ENCODE measurements at places on chromosomes 2 and 18. TPM values are rescaled to one million over a fixed set of nuclear protein-coding genes. Genes with fewer than 3 reads are reported as not detected.

The GATA6 gene
- 10.6 TPM for polyA plus RNA-seq

The OR6B2 gene
- not detected for polyA plus RNA-seq

The NTSR2 gene
- not detected for polyA plus RNA-seq

The TEX261 gene
- polyA plus RNA-seq, result 56.7 TPM

The RESP18 gene
- not detected for polyA plus RNA-seq

The SPHKAP gene
- 4.3 TPM for polyA plus RNA-seq

The SPIRE1 gene
- 35.0 TPM for polyA plus RNA-seq

The MYOM1 gene
- 8.7 TPM for polyA plus RNA-seq

The LINC00305 gene
- polyA plus RNA-seq, result 2.2 TPM

The GALNT5 gene
- 0.39 TPM for polyA plus RNA-seq

The SLC5A7 gene
- 0.53 TPM for polyA plus RNA-seq

Measured in renal pelvis (tissue), 12 donors.